ENCODE measurements at places on chromosomes 2 and 18.

DNA sequence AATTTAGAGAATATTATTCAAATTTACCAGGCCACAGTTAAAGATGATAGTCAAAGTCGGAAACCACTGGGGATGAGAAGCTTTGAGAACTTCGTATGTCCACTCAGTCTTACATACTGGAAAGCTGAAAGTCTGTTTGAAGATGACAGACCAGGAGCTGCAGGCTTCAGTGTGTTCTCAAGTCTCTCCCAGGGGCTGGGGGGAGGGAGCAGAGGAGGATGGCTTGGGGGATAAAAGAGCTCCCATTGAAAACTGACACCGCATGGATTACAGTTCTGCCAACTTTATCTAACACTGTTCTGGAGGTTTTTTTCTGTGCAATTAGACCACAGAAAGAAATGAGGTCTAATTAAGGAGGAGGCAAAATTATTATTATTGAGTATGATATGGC lies 170.5 kb upstream of the ALKAL2 start:
- DNase-seq: no peak

DNA sequence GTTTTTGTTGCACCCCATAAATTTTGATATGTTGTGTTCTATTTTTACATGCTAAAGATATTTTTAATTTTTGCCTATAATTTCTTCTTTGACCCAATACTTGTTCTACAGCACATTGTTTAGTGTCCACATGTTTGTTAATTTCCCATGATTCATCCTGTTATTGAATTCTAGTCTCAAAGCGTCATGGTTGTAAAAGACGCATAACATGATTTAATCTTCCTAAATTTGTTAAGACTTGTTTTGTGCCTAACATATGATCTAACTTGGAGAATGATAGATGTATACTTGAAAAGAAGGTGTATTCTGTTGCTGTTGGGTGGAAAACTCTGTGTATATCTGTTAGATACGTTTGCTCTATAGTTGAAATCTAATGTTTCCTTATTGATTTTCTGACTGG lies 27.1 kb upstream of the SULT1C3 start:
- no peak for DNase-seq

DNA sequence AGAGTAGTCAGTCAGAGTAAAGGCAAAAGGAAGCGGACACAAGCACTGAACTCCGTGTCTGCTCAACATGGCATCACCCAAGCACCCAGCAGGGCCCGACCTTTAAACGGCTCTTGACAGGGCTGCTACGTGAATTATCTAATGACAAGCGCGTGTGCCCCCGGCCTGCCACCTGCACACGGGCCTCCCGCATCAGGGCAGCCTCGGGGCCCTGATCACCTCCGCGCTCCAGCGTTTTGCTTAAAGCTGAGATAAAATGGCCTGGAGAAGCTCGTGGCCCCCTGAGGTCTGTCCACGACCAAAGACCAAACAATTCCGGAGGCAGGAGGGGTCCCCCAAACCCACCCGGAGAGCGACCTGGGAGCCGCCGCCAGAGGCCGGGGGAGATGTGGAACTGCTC lies 376 bp downstream of the NDUFA10 start:
- DNase-seq: no peak

DNA sequence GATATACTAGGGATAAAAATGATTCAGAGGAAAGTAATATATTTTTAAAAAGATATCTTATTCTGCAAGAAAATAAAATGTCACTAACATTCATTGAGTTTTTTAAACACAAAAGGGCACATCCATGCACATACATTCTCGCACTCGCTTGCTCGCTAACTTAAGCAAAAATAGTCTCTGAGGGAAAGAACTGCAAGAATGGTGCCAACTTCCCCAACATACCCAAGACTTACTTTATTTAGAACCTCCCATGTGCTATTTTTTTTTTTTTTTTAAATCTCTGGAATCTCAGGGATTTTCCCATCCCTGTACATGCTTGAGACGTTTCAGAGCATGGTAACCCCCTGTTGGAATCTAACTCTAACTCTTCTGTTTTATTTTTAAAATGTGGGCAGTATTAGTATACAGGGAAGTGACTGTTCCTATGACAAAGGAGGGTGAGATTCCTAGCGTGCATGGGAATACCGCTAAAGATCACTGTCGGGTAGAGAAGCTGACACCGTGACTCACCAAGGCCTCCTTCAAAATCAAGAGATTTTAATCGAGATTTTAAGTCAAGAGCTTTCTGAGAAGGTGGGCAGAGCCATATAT lies 187.9 kb upstream of the ZEB2 start:
- no peak for DNase-seq

GRCh38 chr2:32357318-32358110 lies 691 bp downstream of the BIRC6 start:
- no peak for DNase-seq

DNA sequence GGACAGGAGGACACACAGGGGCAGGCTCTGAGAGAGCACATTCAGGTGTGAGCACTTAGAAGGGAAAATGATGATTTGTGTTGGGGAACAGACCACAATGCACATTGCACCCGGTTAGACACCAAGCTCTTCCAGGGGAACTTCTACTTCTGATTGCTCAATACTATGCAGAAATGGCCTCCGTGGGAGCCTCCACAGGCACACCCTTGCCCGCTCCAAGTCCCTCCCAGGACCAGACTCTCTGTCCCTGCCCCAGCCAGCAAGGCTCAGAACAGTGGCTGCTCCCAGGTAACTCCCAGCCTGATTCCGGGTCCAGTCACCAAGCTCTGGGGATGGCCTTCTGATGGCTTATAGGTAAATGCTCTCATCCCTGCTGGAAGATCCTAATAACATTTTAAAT lies 56.2 kb downstream of the BCL2L11 start:
- DNase-seq: no peak

GRCh38 chr2:171279983-171280790 lies 119.5 kb upstream of the TLK1 start:
- DNase-seq: no peak

DNA sequence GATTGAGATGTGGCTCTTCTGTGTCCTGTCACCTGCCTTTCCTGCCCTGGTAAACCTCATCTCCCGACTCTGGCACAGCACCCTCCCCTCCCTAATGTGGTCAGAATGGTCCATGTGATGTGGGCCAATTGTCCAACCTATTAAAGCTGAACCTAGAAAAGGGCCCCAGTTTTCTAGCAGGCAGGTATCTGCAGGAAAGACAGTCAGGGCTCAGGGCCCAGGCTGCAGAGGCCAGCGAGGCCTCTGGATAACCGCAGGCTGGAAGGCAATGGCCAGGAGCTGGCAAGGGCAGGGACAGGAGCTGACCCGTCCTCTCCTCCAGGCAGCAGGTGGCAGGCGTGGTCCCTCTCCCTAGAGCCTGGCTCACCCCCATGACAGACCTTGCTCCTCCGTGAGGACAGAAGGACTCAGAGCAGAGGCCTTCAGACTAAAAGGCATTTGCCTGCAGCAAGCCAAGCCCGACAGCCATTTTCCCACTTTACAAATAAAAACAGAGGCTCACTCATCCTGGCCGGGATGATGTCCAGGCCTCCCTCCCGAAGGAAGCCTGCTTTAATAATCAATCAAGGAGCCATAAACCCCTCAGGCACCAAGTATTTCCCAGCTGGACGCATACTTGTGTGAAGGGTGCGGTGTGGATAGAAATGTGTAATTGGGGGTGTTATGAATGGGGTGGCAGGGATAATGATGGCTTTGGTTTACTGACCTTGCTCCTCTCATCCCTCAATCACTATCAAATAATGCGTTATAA lies 107.1 kb downstream of the TWIST2 start:
- DNase-seq: no peak

GRCh38 chr2:179186126-179186525 lies 78.5 kb downstream of the SESTD1 start:
- no peak for DNase-seq

- no peak for DNase-seq
These were observed 95.2 kb downstream of the ZNF516 start for GRCh38 chr18:76399613-76400391.

All from GOT3 (cell line).